ENCODE measurements at places on chromosomes 12 and 14.

- DNase-seq = peak; percentile 22
Measured at GRCh38 chr14:105436891-105437722, 17.5 kb downstream of the MTA1 start.

DNA sequence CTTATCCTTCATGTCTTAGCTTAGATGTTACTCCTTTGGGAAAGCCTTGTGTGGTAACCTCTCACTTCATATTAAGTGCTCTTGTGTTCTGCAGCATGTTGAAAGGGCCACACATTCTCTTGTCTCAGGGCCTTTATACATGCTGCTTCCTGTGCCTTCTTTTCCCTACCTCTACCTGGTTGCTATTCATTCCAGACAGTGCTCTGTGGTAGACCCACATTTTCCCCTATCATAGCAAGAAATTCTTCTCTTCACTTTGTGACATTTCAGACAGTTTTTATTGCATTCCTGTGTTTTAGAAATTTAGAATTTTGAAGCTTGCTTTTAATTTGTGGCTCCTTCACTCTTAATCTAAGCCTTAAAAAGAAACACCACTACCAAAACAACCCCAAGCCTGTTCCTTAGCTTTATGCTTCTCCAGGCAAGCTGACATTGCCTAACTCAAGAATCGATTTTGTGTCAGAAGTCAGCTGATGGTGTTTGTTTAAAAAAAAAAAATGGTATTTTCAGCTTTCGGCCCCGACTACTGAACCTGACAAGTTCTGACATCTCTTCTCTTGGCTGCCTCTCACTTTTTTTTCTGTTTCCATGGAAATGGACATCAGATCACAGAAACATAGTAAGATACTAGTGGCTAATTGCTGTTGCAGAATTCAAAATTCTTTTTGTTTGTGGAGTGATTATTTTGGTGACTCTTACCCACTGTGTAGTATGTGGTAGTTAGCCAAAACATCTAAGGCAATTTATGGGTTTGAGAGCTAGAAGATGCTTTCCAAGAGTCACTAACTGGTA lies 156.3 kb downstream of the NUBPL start:
- DNase-seq = no peak

DNA sequence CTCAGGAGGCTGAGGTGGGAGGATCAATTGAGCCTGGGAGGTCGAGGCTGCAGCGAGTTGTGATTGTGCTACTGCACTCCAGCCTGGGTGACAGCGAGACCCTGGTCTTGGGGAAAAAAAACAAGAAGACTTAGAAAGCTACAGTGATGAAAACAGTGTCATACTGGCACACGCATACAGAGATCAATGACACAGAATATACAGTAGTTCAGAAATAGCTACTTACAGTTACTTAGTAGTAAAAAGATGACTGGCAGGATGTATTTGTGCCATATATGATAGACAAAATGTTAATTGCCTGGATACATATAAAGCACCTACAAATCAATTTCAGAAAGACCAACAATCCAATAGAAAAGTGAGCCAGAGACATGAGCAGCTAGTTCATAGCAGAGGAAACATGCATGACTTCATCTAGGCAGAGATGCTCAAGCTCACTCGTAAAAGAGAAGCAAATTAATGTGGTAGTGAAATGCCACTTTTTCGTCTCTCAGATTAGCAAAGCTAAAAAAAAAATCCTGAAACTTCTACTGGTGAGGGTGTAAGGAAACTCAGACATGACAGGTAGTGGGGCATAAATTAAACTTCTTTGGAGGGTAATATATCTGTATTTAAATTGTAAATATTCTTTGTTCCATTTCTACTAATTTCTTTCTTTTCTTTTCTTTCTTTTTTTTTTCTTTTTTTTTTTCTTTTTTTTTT lies 2.5 kb upstream of the ALDH2 start:
- DNase-seq = peak; percentile 86

DNA sequence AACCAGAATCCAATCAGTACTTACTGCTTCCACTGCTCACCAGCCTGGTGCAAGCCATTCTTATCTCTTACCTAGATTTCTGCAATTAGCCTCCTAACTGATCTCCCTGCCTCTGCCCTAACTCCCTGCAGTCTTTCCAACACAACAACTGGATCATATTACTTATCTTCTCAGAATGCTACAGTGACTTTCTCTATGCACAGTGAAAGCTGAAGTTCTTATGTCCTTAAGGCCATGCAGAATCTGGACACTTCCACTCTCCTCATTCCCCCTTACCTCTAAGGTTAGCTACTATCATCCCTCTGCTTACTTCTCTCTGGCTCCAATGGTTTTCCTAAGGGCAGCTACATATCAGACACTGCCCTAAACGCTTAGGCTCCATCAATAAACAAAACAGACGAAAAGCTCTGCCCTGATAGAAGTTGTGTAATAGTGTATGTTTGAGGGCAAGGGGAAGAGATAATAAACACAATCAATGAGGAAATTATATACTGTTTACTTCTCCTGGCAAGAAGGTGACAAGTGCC lies 4.0 kb downstream of the KTN1 start:
- DNase-seq = no peak

DNA sequence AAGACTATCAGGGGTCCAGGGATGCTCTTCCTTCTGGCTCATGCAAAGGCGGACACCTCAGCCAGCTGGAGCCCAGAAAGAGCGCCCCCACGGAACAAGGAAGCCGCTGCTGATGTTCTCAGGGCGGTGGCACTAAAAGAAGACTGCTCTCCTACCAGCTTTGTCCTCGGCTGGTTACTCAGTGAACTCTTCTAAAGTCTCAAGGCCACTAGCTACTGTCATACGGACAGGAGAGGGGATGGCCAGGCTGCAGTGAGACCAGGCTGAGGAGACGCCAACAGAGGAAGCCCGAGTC lies 59.6 kb downstream of the CCDC88C start:
- DNase-seq = peak; percentile 65

- DNase-seq = no peak
Measured at GRCh38 chr14:94313991-94314655, 9.0 kb downstream of the SERPINA6 start.

All from OCI-LY7 (cell line).